ENCODE measurements at places on chromosomes 5 and 9.

DNA sequence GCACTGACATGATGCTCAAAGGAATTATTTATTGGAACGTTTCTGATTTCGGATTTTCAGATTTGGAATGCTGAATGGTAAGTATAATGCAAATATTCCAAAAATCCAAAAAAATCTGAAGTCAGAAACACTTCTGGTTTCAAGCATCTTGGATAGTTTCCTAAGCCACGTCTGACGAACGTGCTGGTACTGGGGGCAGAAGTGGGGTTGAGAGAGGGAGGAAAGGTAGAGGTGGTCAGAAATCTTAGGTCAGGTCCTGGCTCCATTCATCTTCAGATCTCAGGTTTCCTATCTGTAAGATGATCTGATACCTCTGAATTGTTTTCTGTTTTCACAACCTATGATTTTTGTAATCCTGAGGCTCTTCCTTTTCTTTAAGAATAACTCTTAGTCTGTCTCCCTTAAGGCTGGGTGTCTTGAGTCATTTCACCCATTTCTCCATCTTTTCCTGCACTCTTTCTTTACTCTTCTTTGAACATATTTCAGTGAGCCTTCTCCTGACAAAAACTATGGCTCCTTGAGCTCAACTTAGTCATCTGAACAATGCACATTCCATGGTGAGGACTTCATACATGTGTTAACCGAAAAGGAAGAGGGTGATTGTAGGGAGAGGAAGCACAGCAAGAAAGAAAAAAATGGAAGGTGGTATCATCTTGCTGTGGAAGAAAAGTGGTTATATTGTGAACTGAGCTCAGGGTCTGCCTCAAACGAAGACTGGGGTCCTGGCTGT is 3.3 kb downstream of the SGCD start:
- DNase-seq = no peak

DNA sequence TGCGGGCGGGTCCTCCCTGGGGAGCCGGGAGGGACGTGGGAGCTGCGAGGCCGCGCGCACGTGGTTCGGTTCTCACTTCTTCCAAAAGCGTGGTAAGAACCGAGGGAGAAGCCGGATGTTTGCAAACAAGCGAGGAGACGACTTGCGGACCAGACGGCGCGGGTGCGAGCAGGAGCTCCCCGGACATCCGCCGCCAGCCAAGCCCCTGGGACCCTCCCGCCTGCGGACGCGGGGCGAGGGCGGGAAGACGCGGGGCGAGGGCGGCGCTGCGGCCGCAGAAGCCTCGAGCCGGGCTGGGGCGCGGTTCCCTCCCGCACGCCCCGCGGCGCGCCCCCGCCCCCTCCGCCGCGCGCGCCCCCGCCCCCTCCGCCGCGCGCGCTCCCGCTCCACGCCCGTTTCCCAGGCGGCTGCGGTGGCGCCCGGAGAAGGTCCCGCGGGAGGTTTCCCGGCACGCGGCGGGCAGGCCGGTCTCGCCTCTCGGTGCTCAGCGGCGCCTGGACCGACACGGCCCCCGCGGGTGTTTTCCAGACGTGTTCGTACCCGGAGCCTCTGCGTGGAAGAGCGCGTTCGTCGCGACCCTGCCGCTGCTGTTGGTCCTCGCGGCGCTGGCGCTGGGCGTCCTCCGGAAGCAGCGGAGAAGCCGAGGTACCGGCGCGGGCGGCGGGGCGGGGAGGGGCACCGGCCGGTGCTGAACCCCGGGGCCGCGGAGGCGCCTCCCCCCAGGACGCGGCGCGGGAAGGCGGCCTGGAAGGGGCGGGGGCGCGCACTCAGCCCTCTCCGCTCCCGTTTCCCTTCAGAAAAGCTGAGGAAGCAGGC is 12.8 kb downstream of the BTNL9 start:
- peak; percentile 45 for DNase-seq

- DNase-seq = no peak
Observed at GRCh38 chr9:109036744-109037680, 23.7 kb upstream of the CTNNAL1 start.

DNA sequence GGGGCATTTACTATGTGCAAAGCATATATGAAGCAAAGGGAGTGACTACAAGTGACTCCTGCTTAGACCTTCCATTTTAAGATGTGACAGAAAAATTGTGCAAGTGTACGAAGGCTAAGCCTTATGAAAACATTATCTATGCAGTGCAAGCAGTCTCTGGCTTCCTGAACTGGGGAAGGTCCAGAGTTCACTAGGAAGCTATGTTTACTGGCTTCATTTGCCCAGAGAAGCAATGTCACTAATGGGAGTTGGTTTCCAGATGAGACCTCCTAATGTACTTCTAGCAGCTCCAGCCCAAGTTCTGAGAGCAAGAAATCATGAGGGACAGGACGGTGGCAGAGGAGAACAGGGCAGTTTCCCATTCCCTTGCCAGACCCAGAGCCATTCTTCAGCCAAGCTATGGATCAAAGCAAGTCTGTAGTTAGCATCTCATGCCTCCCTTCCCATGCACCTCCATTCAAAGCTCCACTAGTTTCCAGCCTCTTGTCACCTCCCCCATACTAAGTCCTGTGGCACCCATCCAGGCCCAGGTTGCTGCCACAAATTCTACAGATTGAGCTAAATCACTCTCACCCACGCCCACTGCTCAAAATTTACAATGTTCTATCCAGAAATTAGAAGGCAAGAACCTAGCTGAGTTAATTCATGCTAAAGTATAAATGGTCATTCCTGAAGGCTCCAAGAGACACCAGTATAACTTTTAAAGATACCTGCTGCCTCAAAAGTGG is 21.8 kb downstream of the MCTP1 start:
- peak; percentile 72 for DNase-seq

DNA sequence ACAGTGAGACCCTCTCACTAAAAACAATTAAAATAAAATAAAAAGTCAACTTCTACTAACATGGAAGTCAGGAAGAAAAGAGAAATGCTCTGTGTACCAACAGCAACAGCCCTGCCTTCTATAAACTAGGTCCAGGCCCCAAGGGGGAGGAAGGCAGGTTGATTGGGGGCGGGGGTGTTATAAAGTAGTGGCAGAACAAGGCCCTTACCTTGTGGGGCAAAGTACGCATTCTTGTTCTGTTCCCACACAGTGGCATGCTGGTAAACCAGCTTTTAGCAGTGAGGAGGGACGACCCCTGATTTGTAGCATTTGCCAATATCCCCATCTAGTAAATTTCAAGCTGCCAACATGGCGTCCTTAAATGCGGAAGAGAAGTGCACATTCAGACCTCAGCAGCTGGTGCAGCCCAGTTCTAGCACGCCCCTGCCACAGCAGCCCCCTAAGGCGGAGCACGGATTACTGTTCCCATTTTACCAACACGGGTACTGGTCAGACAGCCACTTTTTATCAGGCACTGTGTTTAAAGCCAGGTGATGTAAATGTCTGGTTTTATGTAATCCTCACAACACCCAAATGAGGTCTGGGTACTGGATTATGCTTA is 69.5 kb downstream of the GTF3C4 start:
- DNase-seq = no peak

- DNase-seq = no peak
Observed at GRCh38 chr5:80696450-80696849, 41.7 kb upstream of the DHFR start.

- DNase-seq = no peak
Observed at GRCh38 chr9:111034898-111035539, 3.3 kb downstream of the LPAR1 start.

DNA sequence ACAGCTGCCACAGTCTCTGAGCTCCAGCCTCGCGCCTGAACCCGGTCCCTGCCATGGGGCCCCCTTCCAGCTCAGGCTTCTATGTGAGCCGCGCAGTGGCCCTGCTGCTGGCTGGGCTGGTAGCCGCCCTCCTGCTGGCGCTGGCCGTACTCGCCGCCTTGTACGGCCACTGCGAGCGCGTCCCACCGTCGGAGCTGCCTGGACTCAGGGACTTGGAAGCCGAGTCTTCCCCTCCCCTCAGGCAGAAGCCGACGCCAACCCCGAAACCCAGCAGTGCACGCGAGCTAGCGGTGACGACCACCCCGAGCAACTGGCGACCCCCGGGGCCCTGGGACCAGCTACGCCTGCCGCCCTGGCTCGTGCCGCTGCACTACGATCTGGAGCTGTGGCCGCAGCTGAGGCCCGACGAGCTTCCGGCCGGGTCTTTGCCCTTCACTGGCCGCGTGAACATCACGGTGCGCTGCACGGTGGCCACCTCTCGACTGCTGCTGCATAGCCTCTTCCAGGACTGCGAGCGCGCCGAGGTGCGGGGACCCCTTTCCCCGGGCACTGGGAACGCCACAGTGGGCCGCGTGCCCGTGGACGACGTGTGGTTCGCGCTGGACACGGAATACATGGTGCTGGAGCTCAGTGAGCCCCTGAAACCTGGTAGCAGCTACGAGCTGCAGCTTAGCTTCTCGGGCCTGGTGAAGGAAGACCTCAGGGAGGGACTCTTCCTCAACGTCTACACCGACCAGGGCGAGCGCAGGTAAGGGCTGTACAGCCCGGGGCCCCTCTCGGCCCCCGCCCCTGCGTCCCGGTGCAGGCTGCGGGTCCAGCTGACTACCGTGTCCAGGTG is 509 bp downstream of the LVRN start:
- peak; percentile 17 for DNase-seq

DNA sequence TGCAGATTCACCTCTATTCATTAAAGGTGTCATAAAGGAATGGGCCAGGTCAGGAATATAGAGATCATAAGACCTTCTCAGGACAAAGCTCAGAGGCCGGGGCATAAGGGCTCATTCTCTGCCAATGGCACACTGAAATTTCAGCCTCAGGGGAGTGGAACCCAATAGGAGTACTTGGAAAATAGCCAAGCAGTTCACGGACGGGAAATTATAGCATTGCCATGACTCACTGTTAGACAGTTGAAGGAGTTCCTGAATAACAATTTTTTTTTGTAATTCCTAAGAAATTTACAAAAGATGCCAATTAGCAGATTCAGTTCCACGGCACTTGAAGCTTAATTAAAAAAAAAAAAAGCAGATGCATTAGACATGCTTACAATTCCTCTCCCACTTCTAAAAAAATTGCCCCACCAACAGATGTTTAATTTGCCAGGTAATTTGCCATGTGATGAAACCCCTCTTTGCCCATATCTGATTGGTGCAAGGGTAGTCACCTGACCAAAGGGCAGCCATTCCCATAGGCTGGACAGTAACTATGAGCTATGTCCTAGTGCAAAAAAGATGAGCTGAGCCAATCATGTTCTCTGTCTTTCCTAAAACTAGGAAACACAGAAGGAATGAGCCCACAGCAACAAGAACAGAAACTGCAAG is 58.6 kb downstream of the PTCD2 start:
- peak; percentile 54 for DNase-seq

DNA sequence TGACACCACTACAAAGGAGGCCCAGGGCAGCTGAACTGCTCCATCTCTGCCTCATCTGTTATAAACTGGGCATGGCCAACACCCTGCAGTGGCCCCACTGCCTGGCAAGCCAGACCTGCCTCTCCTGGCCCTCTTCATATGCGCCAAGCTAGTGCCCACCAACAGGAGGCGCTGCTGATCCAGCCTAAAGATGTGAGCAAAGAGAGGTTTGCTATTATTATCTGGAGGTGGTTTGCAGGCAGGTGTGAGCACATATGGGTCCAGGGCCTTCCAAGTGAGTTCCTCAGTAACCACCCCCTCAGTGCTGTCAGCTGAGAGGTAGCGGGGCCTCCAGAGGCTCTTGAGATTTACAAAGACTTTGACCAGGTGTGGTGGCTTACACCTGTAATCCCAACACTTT is 232.2 kb downstream of the SYK start:
- peak; percentile 26 for DNase-seq

DNA sequence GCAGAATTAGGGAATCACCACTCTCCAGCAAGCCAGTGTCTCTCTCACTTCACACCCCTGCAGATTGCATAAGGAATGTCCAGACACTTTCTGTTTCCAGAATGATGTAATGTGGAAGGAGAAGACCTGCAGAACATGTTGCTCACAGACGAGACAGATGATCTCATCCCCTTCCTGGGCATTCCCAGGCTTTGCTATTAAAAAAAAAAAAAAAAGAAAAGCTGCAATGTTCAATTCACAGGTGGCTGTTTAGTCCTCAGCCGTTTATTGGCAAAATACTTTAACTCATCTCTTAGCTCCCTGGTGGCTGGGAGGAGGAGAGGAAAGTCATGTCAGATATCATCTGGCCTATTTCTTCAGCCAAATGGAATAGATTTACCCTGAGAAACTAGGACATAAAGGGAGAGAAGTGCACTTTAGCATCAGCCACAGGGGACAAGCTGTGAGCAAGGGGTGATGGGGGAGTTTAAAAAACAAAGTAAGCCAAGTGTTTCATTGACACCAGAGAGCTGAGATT is 95.9 kb upstream of the TNC start:
- DNase-seq = no peak

DNA sequence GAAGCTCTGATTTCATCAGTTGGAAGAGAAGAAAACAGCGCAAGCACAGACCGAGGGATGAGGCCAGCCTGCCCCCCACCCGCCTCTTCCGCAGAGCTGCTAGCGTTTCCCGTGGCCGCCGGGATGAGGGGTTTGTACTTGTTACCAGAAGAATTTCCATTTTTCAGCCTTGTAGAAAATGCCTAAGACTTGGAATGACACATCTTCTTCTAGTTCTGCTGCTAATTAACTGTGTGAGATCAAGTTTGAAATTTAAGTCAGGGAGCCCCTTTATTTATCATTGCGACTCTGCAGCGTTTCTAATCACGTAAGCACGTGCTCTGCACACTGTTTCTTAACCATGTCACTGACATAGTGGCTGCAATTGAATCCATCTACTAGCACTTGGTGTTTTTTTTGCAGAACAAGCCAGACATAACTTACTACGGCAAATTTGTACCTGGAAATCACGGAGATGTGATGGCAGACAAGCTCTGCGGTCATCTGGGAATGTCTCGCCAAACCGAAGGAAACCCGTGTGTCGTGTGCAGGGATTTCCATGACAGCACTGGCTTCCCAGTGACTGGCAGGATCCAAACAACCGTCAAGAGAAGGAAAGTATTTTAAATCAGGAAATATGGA is 41.8 kb upstream of the ROR2 start:
- no peak for DNase-seq

GRCh38 chr9:18921366-18922075 is 111.5 kb downstream of the SAXO1 start:
- no peak for DNase-seq

All from common myeloid progenitor, CD34-positive (primary cell).